ENCODE measurements at places on chromosomes 5 and 9. TPM values are rescaled to one million over a fixed set of nuclear protein-coding genes. Genes with fewer than 3 reads are reported as not detected.

Gene SLC9A3
- 2.5 TPM for total RNA-seq

Gene DIPK1B
- total RNA-seq = 5.0 TPM

Gene PCDHGC3
- total RNA-seq = 105 TPM

Gene ZBTB26
- 12.4 TPM for total RNA-seq

Gene LCN6
- total RNA-seq = not detected

Gene SHC3
- total RNA-seq = not detected

Gene IRX4
- total RNA-seq = not detected

Gene OR1J2
- not detected for total RNA-seq

Gene MCTP1
- total RNA-seq = 1.7 TPM

Gene IFNK
- not detected for total RNA-seq

Gene CCNO
- 0.35 TPM for total RNA-seq

Gene TLX3
- 6.9 TPM for total RNA-seq

Gene SLC23A1
- total RNA-seq = not detected

Gene SV2C
- total RNA-seq = not detected

Gene LRRC19
- total RNA-seq = not detected

Gene ACER2
- 0.43 TPM for total RNA-seq

Gene PLEKHG4B
- total RNA-seq = 3.9 TPM

Gene NPDC1
- 0.51 TPM for total RNA-seq

Gene LAMC3
- total RNA-seq = not detected
